ENCODE measurements at places on chromosomes 12 and 14. TPM values are rescaled to one million over a fixed set of nuclear protein-coding genes. Genes with fewer than 3 reads are reported as not detected.
A peak's percentile ranks its signal among the peaks of the same experiment; 100 is the strongest.

DNA sequence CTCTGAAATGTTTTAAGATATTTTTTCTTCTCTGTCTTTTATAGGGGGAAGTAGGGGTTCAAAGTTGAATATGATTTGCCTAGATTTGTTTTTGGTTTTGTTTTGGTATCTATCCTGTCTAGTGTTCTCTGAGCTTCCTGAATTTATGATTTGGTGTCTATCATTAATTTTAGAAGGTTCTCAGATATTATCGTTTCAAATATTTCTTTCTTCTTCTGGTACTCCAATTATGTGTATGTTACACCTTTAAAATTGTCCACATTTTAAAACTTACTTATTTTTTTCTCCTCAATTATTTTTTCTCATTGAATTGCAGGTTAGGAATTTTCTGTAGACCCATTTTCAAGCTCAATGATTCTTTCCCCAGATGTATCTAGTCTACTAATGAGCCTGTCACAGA lies 13.8 kb upstream of the DCN start:
- DNase-seq, result no peak

DNA sequence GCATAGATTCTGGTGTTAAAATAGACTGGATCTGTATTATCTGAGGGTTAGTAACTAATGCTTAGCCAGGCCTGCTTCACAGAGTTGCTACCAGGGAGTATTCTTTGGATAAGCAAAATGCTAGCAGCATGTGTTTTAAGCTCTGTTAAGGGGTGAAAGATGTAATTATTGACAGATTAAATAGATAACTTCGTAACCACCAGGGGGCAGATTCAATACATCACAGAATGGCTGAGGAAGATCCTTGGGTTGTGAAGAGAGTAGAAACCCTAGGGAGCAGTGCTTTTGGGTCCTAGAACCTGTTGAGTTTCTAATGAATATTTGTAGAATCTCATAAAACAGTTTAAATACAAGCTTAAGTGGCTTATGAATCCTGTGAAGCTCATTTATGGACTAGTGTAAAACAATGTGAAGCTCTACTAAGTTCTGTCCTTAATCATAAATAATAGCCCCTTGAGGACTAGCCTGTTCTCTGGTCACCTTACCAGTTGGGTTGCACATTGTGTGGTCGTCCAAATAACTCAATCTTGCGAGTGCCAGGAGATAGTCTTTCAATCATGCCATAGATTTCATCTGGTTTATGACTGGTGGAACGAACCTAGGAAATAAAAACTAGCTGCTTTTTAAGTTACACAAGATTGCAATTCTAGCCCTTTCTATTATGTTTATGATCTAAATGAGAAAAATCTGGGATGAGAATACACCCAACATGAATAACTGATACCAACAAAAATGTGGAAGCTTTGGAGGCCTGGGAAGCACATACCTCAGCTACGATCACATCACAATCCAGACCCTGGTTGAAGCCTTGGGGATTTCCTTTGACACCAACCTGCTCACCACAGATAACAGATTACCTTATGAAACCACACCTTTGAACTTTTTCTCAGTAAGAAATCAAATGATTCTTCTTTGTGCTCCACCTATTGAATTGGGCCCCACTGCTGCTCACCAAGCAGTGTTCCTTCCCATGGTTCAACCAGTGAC lies 12.3 kb downstream of the METTL3 start:
- DNase-seq, result peak; percentile 63

GRCh38 chr12:25347716-25348592 lies 97.2 kb upstream of the KRAS start:
- DNase-seq, result peak; percentile 8

- DNase-seq, result no peak
These were observed 13.8 kb downstream of the RAPGEF3 start for GRCh38 chr12:47744778-47745436.

DNA sequence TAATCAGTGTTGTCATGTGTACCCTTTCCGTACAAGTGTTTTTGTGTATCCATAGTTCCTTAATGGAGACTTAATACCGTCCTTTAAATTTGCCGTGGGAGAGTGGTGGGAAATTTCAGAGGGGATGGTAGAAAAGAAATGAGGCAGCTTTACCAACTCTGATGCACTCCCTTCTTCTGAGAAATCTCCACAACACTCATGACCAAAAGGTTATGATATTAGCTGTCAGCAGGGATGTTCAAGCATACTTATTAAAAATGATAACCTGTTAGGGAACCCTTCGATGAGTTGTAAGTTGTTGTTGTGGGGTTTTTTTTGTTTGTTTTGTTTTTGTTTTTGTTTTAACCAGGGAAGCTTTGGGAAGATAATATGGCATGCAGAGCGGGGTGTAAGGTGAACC lies 12.5 kb downstream of the RAB21 start:
- no peak for DNase-seq

- DNase-seq, result no peak
These were observed 405.9 kb downstream of the AACS start for GRCh38 chr12:125470838-125471783.

DNA sequence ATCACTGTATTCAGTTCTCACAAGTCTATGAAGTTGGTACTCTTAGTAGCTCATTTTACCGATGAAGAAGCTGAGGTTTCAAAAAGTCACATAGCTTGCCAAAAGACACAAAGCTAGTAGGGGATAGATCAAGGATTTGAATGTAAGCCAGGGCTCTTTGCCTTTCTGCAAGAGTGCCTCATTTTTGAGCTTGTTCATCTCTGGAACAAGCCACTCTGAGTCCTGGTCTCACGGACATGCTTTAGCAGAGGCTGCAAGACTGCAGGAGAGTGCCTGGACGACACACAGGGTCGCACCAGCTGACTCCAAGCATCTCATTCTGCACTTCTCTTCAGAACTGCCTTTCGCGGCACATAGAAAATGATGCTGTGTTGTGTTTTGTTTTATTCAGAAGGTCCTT lies 3.7 kb downstream of the NUAK1 start:
- DNase-seq, result peak; percentile 74

GRCh38 chr14:92341791-92342190 lies 18.8 kb downstream of the SLC24A4 start:
- no peak for DNase-seq

- DNase-seq, result no peak
These were observed 23.0 kb downstream of the VPS37B start for GRCh38 chr12:122872815-122873361.

DNA sequence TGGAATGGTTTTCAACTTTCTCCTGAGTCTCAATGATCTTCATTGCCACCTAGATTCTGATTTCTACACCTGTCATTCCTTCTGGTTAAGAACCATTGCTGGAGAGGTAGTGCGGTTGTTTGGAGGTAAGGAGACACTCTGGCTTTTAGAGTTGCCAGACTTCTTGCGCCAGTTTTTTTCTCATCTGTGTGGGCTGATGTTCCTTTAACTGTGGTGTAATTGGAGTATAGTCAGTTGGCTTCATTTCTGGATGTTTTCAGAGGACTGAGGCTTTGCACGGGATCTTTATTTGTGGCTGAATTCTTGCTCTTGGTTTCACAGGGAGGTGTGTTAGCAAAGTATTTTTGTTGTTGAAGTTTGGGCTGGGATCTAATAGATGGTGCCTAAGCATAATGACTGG lies 5.7 kb upstream of the CLEC4D start:
- DNase-seq, result peak; percentile 7

DNA sequence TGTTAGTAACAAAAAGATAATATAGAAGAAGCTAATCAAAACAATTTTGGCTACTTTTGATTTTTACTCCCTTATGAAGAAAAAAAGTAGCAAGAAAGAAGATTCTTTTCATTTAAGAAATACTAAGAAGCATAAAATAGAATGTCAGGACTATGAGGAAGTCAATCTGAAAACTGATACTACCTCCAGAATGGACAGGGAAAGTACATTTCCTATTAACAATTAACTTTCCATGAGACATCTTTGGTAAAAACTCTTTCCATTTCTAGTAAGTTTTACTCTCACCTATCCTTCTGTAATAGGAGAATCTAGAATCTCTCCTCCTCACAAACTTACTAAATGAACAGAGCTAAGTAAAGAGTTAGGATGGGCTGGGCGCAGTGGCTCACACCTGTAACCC lies 51.3 kb upstream of the NPFF start:
- DNase-seq, result no peak

- DNase-seq, result peak; percentile 96
These were observed 1.2 kb upstream of the RAN start for GRCh38 chr12:130870442-130871285.

The CRY1 gene
- total RNA-seq, result 19.2 TPM

The DPF3 gene
- total RNA-seq, result 16.3 TPM

The P2RX2 gene
- not detected for total RNA-seq

The OR6C6 gene
- total RNA-seq, result not detected

The MYH6 gene
- not detected for total RNA-seq

The ESPL1 gene
- total RNA-seq, result 1.5 TPM

The IFNG-AS1 gene
- 0.09 TPM for total RNA-seq

The GALNT6 gene
- 0.74 TPM for total RNA-seq
